ENCODE measurements at places on chromosomes 5 and 9.
A peak's percentile ranks its signal among the peaks of the same experiment; 100 is the strongest.

DNA sequence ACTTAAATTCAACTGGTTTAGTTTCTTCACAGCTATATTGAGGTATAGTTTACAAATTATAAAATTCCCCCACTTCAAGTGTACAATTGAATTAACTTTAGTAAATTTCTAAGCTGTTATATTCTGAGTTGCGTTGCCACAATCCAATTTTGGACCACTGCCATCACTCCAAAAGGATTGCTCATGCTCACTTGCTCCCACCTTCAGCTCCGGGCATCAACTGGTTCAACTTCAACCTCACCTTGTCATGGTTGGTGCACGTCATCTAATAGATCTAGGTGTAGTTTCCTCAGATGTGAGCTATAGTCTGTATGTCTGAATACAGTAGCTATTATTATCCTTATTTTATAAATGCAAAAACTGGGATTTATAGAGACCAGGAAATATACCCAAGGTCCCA lies 942.5 kb upstream of the WWC1 start:
- no peak for DNase-seq

GRCh38 chr5:164799391-164799790 lies 1294.0 kb downstream of the MAT2B start:
- DNase-seq, result no peak

DNA sequence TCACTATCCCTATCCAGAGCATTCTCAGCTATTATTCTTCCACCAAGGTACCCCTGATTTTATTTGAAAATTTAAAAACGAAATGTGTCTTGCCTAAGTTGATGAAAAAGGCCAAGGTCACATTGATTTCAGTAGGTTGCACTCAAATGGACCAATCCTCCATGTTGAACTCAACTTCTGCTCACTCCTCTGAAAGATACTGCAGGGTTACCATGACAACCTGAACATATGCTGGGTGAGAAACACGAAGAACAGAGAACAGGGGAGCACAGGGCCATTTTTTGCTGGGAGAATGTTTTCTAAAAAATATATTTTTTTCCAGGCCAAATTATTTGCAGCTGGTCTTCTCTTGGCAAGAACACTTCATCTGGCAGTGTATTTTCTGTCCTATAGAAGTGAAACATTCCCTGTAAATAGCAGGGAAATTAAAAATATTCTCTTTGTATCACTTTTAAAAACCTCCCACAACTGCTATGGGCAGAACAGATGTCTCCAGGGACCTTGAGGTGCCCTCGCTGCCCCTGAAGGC lies 215.9 kb downstream of the NXNL2 start:
- no peak for DNase-seq

GRCh38 chr5:139668064-139668880 lies 20.1 kb downstream of the CXXC5 start:
- no peak for DNase-seq

DNA sequence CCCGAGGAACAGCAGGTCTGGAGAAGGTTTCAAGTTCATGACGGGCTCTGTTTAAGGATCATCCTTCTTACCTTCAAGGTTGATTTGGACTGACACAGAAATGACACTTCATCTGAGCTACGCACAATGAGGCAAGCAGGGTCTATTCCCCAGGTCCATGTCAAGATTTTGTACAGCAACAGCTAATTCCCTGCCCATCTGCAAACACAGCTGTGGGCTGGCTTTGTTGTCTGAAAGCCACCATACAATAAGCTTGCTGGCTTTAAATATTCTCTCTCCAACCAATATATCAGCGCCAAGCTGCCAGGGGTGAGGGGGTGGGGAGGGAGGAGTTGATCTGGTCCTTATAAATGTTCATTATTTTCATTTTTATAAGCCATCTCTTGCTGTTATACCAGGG lies 92.0 kb downstream of the OTULIN start:
- DNase-seq, result no peak

- no peak for DNase-seq
Observed at GRCh38 chr5:167867281-167867680, 424.2 kb upstream of the WWC1 start.

DNA sequence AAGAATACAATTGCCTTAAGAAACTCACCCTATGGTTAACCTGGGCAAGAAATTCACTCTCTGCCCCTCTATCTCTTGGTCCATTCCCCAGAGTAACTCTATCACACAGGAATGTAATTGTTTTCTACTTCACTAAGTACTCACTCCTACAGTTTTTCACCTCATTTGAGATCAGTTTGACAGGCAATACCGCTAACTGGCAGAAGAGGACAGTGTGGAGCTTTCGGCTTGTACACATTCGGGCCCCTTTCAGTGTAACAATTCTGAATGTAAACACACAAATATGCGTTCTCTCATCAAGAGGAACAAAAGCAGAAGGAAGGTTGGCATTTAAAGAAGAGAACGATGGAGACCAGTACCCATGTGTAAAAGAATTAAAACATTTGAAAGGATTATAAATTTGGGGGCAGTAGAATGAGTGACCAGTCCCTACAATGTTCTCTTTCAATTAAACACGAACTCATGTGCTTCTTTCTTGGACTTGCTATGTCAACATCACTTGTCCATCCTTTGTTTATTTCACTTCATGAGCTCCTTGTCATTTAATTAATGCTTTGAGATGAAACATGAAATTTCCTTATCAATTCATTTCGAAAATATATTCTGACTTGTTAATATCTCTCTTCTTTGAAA lies 188.5 kb upstream of the GRAMD2B start:
- DNase-seq, result no peak

- DNase-seq, result no peak
Observed at GRCh38 chr5:151240924-151241635, 11.9 kb upstream of the GM2A start.

- DNase-seq, result no peak
Observed at GRCh38 chr5:178115814-178116142, 2.4 kb downstream of the N4BP3 start.

GRCh38 chr5:152086668-152087067 lies 162.0 kb upstream of the GLRA1 start:
- DNase-seq, result no peak

- DNase-seq, result no peak
Observed at GRCh38 chr5:56116599-56117141, 116.5 kb downstream of the ANKRD55 start.

DNA sequence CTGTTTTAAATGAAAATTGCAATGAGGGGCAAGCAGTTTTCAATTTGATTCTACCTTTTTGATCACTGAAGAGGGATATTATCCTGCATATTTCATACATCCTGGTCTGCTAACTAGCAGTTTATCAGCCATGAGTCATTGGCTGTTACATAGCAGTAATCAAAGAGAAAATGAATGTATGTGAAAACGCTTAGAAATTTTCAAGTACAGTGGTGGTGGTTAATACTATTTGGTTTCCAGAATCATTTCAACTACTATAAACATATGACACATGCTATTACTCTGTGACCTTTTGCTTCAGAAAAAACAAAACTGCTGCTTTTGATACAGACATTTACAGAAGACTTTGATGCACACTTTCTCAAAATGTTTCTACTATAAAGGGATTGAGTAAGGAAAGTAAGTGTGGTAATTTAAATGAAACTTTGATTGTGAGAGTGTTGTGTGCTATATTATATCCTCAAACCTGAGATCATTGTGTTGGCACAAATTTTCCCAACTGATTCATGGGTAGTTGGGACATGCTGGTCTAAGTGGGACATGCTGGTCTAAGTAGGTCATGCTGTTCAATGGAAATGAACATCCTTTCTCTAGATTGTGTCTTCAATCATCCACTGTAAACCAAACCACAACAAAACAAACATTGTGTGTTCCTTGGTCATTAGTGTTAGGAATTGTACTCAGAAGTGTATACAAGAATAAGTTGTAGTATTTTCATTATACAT lies 5.1 kb downstream of the RNF14 start:
- no peak for DNase-seq

DNA sequence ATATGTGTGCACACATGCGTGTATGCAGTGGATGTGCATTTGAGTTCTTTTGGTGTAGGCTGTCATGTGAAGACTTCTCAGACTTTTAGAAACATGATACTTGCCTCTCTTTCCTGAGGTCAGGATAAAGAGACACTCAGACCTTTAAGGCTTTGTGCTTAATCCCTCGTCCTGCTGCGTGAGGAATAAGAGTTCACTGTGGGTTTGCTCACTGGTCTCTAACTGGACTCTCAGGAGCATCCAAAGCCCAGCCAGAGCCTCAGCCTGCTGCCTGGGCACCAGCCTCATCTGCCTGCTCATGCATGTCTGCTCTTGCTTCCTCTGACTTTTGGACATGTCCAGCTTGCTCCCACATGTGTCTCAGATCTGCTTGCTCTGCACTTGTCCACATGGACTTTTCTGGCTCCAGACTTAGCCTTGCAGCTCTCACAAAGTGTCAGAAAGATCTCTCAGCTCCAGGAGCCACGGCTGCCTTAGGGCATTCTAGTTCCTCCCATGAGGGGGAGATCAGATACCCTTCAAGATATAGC lies 65.1 kb upstream of the ZNF366 start:
- DNase-seq, result no peak

- DNase-seq, result peak; percentile 8
Observed at GRCh38 chr5:102853680-102854079, 98.6 kb downstream of the PAM start.

- no peak for DNase-seq
Observed at GRCh38 chr9:2623288-2624050, 1.9 kb downstream of the VLDLR start.

GRCh38 chr9:129319938-129320481 lies 141.9 kb upstream of the IER5L start:
- DNase-seq, result no peak

GRCh38 chr9:89529243-89530035 lies 31.5 kb upstream of the SEMA4D start:
- no peak for DNase-seq

GRCh38 chr5:54440456-54440893 lies 15.0 kb upstream of the HSPB3 start:
- no peak for DNase-seq
